B cell (primary cell): ENCODE measurements at places on chromosomes 7 and 10. TPM values are rescaled to one million over a fixed set of nuclear protein-coding genes. Genes with fewer than 3 reads are reported as not detected.

Gene DYNC1I1
- not detected in 2 replicates for total RNA-seq

- H3K27me3 ChIP-seq: no peaks in the 10 kb centered on the region
- H3K27ac ChIP-seq: no peak overlapping the region
- no peak overlapping the region for H3K4me3 ChIP-seq
- peaks cover 35% of the 10 kb centered on the region for H3K4me1 ChIP-seq
- H3K36me3 ChIP-seq: peaks cover 19% of the 10 kb centered on the region
Observed at GRCh38 chr10:12559578-12560178, 210.3 kb downstream of the CAMK1D start.

DNA sequence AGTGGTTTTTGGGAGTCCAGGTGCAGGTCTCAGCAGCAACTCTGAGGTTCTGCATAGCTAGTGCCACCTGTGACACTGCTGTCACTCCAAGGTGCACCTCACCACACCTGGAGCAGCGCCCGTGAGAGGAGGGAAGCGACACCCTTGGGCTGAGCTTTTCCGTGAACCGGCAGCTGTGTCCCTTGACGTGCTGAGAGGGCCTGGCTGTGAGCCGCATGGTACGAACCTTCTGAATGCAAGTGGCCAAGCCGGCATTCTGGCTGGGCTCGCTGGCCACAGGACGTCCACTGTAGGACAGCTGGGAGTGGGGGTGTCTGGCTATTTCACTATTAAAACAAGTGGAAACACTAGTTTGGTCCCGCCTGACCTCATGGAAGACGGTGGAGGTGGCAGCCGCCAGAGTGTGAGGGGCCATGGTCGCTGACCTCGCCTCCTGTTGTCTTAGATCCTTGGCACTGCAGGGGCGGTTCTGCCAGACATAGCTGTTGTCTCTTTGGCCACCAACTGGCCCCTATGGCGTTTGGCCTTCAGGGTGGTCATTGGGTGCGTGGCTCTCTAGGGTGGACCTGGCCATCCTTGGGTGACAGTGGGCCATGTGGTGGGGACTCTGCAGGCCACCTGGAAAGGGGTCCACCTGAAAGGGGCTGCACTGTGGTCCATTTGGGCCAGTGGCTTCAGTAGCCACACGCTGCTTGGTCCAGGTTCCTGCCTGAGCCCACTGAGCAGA, 12.9 kb downstream of the INPP5A start:
- peak; percentile 29 for DNase-seq
- peaks cover 76% of the 10 kb centered on the region for H3K4me1 ChIP-seq
- H3K27ac ChIP-seq: peak overlapping the region; percentile 88
- peak overlapping the region; percentile 41 for H3K4me3 ChIP-seq

DNA sequence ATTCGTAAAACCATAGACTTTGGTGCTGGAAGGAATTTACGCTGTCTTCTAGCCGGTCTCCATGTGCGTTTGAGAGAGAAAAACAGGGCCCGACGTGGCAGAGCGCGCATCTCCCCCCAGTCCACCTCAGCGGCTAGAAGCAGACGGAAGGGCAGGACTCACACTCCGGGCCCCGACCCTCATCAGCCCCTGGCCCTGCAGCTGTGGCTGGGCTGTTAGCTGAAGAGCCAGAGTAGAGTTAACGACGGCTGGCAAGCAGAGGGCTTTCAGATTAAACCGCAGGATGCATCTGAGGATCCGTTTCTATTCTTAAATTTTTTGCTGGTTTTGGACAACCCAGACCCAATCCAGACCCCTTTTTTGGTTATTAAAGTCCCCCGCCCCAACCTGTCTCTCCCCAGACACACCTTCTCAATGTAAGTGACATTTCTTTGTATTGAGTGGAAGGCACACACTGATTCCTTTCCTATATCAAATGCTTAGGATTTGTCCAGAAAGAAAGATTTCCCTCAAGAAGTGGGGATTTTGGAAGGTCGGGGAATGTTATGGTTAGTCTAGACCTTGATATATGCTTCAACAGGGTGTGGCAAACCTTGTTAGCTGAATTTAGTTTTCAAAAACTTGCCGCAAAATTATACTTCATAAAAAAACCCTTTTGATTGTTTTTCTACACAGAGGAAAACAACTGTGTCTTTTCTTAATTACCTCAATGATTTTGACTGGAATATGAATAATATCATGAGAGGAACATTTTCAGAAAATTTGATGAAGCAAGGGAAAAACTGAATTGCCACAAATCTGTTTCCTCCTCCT, 1.7 kb upstream of the TBX20 start:
- peak; percentile 31 for DNase-seq
- peaks cover 94% of the 10 kb centered on the region for H3K27me3 ChIP-seq
- H3K27ac ChIP-seq: no peak overlapping the region
- H3K4me1 ChIP-seq: peaks cover 54% of the 10 kb centered on the region
- H3K36me3 ChIP-seq: no peaks in the 10 kb centered on the region

Gene COBL
- not detected in 2 replicates for total RNA-seq

DNA sequence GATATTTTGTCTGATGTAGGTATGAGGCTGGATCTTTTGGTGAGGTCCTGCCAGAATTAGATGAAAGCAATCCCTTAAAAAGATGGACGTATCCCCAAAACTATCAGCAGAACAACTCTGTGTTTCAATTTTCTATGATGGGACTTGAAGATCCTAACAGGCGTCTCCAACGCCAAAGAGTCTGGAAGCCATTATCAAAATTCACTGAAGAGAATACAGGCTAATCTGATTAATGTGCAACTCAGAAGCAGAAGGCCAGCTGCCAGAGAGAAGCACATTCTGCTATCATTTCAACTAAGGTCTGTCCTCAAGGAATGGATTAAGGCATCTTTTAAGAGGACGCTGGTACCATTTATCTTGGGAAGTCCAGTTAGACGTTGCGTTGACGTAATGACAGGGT, 119.7 kb downstream of the FGFR2 start:
- H3K27ac ChIP-seq: no peak overlapping the region
- no peak for DNase-seq
- no peak overlapping the region for H3K4me3 ChIP-seq

GRCh38 chr10:17883621-17884020, 68.1 kb upstream of the SLC39A12 start:
- no peak for DNase-seq
- no peak overlapping the region for H3K4me3 ChIP-seq
- H3K27ac ChIP-seq: no peak overlapping the region
- H3K27me3 ChIP-seq: no peaks in the 10 kb centered on the region
- H3K4me1 ChIP-seq: no peaks in the 10 kb centered on the region

DNA sequence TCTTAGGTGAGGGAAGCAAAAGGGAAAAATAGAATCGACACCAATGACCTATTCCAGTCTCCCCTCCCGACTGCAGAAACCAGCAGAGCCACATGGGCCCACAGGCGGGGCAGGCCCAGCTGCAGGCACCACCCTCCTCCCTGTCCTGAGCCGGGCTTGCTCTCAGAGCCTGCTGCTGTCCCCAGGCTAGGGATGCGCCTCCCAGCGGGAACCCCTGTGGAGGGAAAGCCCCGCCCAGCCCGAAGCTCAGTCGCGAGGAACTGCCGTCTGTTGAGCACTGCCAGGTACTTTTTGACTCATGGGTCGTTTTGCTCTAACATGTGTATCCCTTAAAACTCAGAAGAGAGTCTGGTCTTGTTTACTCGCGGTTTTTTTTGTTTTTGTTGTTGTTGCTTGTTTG, 124.5 kb upstream of the RET start:
- H3K4me1 ChIP-seq: no peaks in the 10 kb centered on the region
- no peaks in the 10 kb centered on the region for H3K36me3 ChIP-seq
- DNase-seq: no peak

DNA sequence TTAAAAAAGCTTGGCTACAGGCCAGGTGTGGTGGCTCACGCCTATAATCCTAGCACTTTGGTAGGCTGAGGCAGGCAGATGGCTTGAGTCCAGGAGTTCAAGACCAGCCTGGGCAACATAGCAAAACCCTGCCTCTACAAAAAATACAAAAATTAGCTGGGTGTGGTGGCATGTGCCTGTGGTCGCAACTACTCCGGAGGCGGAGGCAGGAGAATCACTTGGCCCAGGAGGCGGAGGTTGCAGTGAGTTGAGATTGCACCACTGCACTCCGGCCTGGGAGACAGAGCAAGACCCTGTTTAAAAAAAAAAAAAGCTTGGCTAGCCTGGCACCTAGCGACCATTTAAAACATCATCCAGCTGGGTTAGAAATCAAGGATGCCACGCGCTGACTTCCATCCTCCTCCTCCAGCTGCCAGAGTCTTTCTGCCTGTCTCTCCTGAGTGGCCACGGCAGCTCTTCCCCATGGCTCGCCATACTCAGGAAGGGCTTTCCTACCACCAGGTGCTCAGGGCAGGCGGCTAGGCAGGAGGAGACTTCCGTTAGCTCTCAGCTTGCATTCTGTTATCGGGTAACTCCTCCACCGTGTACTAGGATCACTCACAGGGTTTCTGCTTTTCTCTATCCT, 45.0 kb downstream of the DENND2A start:
- no peak for DNase-seq
- H3K27me3 ChIP-seq: peaks cover 13% of the 10 kb centered on the region
- no peaks in the 10 kb centered on the region for H3K4me1 ChIP-seq
- H3K36me3 ChIP-seq: no peaks in the 10 kb centered on the region
- no peak overlapping the region for H3K4me3 ChIP-seq
- H3K27ac ChIP-seq: no peak overlapping the region
